ENCODE measurements at places on chromosomes 13 and 19.

DNA sequence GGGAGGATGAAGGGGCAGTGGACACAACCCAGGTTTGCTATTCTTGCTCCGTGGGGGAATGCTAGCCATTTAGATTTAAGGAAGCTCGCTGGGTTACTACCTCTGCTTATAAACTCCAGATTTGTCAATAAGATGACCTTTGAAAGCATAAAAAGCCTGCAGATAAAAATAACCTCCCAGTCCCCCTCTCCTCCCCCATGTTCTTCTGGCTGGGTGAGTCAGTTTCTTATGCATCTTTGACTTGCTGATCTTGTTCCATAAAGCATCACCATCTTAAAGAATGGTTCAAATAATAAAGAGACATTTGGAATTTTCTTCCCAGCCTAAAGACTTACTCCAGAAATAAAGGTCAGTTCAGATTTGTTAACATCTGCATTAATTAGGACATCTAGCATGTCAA is 118.3 kb upstream of the RNF113B start:
- no peak for DNase-seq

- no peak for DNase-seq
These were observed 107.8 kb downstream of the SGCG start for GRCh38 chr13:23288564-23288963.

- peak; percentile 54 for DNase-seq
These were observed 31.5 kb upstream of the ZNF766 start for GRCh38 chr19:52237771-52238400.

DNA sequence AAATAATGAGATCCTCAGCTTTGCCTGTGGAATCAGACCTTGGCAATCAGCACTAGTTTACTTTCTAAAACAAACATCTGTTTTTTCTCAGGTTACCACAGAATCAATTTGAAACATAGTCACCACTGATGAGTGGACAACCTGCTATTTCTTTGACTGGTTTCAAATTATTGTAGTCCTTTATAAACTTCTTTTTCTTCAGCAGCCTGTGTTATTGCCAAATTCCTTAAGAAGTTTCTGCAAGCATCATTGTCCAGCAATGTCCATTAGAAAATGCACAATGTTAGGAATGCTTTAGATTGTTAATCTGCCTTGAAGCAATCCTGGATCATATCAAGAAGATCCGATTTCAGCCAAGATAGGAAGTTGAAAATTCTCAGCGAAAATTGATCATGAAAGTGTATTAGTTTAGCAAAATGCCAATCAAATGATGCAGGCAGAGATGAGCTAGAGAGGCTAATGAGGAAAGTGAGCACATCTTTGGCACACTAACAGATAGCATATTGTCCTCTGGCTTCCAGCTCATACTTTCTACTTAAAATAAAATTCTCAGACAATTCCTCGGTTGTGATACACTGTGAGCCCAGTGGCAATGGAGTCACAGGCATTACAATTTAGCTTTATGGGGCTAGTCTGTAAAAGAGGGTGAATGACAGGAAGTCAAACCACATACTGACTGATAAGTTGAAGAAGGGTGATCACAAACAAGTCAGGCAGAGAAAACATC is 270.6 kb downstream of the SLITRK6 start:
- no peak for DNase-seq

DNA sequence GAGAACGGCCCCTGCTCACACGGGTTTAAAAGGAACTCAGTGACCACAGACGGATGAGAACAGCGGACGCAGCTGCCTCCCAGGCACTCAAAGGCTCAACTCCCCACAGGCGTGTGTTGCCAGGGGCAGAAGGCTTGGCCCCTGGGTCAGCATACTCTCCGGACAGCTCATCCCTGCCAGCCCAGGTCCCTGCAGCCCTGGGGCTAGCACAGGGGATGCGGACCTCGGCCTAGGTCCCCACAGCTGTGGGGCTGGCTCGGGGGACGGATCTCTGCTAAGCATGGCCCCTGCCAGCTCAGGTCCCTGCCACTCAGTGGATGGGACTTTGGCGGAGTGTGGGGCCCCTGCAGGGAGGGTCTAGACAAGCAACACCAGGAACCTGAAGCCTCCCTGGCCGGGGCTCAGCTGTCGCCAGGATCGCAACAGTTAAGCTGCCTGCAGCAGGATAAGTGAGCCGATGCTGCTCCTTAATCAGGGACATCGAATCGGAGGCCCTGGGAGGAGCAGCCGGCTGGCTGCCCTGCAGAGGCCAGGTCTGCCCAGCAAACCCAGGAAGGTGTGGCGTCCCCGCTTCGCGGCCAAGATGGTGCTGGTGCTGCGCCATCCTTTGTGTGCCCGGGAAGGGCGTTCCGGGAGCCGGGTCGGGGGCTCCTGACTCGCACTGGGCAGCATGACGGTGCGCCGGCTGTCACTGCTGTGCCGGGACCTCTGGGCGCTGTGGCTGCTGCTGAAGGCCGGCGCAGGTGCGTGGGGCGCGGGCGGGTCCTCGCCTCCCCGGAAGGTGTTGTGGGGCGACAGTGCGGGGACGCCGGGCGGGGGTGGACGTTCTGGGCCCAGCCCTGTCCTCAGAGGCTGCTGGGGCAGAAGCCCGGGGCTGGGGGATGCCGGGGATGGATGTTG is 32.5 kb downstream of the MCF2L start:
- DNase-seq: no peak

GRCh38 chr13:111562716-111563115 is 242.3 kb downstream of the TEX29 start:
- DNase-seq: no peak

GRCh38 chr13:74047931-74048600 is 86.1 kb downstream of the KLF12 start:
- DNase-seq: no peak
